Esophagus squamous epithelium (tissue), 5 donors: ENCODE measurements at places on chromosomes 1 and 21. TPM values are rescaled to one million over a fixed set of nuclear protein-coding genes. Genes with fewer than 3 reads are reported as not detected.

The ACKR1 gene
- total RNA-seq = 53.7 TPM

The PLPPR4 gene
- 0.82 TPM for total RNA-seq

The PDE4B gene
- total RNA-seq = 3.0 TPM

The CYYR1 gene
- 3.8 TPM for total RNA-seq

The RIPPLY3 gene
- 0.40 TPM for total RNA-seq

GRCh38 chr1:31476891-31477846 lies 64.2 kb downstream of the SERINC2 start:
- no peak overlapping the region for H3K27ac ChIP-seq
- no peaks in the 10 kb centered on the region for H3K27me3 ChIP-seq
- H3K4me3 ChIP-seq = no peak overlapping the region
- no peaks in the 10 kb centered on the region for H3K36me3 ChIP-seq

DNA sequence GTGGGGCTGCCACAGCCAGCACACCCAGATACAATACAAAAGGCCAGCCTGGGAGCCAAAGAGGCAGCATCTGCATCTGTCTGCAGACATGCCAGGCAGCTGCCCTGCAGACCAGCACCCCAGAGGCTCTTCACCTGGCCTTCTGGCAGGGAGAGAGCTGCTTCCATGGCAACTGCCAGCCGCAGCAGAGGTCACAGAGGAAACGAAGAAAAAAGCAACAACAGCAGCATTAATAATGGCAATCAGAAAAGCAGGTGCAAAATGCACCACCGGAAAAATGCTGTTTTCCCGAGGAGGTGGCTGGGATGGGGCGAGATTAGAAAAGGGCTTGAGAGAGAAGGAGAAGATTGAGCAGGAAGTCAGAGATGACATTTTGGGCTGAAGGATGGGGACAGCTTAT lies 309.5 kb downstream of the PCP4 start:
- H3K27me3 ChIP-seq = no peaks in the 10 kb centered on the region
- no peaks in the 10 kb centered on the region for H3K36me3 ChIP-seq
- no peaks in the 10 kb centered on the region for H3K4me1 ChIP-seq
- no peak for DNase-seq
- H3K4me3 ChIP-seq = no peak overlapping the region
- H3K27ac ChIP-seq = no peak overlapping the region

DNA sequence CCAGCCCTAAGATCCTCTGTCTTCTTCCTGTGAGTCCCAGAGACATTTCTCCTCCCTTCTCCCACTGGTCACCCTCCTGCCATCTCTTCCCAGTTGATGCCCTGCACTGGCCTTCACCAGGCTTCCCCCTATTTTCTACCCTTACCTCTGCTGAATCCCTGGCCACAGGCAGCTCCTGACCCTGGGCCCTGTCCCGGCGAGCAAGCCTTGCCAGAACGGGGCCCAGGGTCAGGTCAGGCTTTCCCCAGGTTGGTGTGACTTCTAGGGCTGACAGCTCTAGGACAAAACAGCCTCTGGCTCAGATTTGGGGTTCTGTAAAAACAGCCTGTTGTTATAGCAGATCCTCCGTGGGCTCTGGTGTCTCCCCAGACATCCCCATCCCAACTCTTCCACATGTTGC lies 52.7 kb upstream of the A3GALT2 start:
- H3K36me3 ChIP-seq = no peaks in the 10 kb centered on the region
- H3K4me3 ChIP-seq = no peak overlapping the region
- peak overlapping the region; percentile 57 for H3K27ac ChIP-seq
- DNase-seq = no peak
- H3K27me3 ChIP-seq = no peaks in the 10 kb centered on the region

GRCh38 chr1:76697361-76697760 lies 169.9 kb upstream of the ST6GALNAC5 start:
- H3K27ac ChIP-seq = no peak overlapping the region
- no peak for DNase-seq
- no peaks in the 10 kb centered on the region for H3K36me3 ChIP-seq
- H3K4me1 ChIP-seq = no peaks in the 10 kb centered on the region
- no peaks in the 10 kb centered on the region for H3K27me3 ChIP-seq

GRCh38 chr1:78387871-78388270 lies 102.9 kb upstream of the PTGFR start:
- H3K4me3 ChIP-seq = no peak overlapping the region
- no peak overlapping the region for H3K27ac ChIP-seq
- H3K4me1 ChIP-seq = no peaks in the 10 kb centered on the region

DNA sequence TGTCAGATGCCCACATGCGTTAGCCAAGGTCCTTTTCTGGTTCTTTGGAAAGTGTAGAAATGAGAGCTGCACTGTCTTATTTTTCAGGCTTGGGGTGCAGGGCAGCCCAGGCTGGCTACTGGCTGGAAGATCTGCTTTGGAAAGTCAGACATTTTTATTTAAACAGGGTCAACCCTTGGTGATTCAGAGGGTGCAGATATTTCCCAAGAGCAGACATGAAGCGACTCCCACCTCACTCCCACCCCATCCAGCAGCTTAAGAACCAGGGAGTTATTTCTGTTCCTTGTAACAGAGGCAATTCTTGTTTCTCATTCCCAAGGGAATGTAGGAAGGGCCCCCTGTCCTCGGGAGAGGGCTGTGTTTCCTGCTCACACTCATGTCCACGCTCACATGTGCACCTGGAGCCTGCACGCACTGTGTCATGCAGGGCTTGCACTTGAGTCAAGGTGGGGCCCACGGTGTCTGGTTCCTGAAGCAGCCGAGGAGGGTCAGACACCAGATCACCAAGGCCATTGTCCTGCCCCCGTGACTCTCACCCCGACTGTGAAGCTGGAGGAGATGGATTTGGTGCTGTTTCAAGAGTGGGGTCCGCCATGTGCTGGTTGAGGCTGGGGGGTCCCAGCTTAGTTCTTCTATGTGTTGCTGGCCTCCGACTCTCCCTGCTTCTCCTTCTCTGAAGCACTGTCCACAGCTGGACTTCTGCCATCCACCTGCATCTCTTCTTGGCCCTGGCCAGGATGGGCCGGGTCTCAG lies 992 bp downstream of the S100A7A start:
- DNase-seq = no peak
- no peaks in the 10 kb centered on the region for H3K36me3 ChIP-seq
- no peaks in the 10 kb centered on the region for H3K27me3 ChIP-seq
- H3K27ac ChIP-seq = no peak overlapping the region

DNA sequence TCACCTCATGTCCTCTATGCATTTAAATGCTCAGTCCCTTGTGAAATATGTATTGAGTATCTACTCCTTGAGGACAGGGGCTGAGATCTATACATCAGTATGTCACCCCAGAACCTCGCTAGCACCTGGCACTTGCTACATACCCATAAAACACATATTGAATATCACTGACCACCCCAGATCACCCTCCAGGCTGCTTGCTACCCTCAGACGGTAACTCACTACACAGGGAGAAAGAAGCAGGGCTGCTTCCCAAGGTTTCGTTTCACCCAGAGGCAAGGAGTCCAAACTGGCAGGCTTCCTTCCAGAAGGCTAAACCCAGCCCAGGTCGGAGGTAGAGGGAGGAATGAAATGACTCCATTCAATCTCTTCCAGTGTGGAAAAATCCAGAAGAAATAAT lies 8.5 kb downstream of the INKA2 start:
- H3K27ac ChIP-seq = no peak overlapping the region
- H3K4me3 ChIP-seq = no peak overlapping the region
- H3K36me3 ChIP-seq = peaks cover 17% of the 10 kb centered on the region
- H3K27me3 ChIP-seq = no peaks in the 10 kb centered on the region

- no peaks in the 10 kb centered on the region for H3K27me3 ChIP-seq
- H3K27ac ChIP-seq = no peak overlapping the region
- no peaks in the 10 kb centered on the region for H3K4me1 ChIP-seq
- DNase-seq = no peak
- no peaks in the 10 kb centered on the region for H3K36me3 ChIP-seq
- H3K4me3 ChIP-seq = no peak overlapping the region
These were observed 14.4 kb downstream of the SLC5A9 start for GRCh38 chr1:48236716-48237470.

DNA sequence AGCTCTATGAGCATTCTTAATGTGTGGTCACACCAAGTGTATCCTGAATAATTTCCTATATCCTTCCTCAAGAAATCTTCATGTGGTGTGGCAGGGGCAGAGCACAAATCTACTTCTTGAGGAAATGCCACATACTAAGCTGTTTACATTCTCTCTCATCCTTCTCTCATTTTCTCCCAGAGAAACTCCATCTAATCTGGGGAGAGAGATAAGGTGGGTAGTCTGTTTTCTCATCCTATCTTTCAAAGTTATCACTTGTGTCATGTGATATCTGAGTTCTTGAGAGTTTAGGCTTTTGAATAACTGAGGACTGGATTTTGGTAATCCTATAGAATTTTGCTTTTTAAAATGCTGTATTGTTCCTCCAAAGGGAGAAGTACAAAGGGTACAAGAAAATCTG lies 141.9 kb upstream of the LRRC7 start:
- no peaks in the 10 kb centered on the region for H3K27me3 ChIP-seq
- no peak overlapping the region for H3K4me3 ChIP-seq
- no peak overlapping the region for H3K27ac ChIP-seq
- no peaks in the 10 kb centered on the region for H3K36me3 ChIP-seq
- DNase-seq = no peak

DNA sequence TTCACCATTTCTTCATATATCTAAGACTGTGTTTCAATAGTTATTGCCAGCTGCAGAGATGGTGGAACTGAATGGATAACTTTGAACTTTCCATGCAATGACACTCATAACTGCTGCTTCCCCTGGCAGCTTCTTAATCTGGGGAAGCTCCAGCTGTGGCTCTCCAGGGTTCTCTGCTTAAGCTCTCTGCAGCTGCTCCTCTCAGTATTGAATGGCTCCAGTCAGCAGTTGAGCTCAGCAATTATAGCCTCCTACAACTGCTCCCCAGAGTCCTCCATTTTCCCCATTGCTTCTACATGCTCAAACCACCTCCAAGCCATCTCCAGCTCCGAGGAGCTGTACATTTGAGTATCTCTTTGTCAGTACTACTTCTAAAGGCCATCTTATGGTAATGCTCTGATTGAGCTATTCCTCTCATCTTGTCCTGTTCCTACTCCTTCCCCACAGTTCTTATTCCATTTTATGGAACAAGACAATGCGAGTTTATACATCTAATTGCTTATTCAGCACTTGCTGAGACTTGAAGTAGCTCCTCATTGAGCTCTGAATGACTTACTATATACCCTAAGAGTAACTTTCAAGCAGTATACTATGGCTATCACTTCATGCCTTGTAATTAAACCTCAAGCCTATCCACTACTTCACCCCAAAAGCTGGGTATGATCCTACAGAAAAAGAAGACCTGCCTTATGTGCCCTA lies 362.4 kb downstream of the NEGR1 start:
- no peak overlapping the region for H3K4me3 ChIP-seq
- no peaks in the 10 kb centered on the region for H3K4me1 ChIP-seq
- no peaks in the 10 kb centered on the region for H3K36me3 ChIP-seq
- no peak for DNase-seq

- H3K27me3 ChIP-seq = no peaks in the 10 kb centered on the region
- no peak overlapping the region for H3K27ac ChIP-seq
These were observed 8.6 kb downstream of the KCNC4 start for GRCh38 chr1:110218739-110219138.

DNA sequence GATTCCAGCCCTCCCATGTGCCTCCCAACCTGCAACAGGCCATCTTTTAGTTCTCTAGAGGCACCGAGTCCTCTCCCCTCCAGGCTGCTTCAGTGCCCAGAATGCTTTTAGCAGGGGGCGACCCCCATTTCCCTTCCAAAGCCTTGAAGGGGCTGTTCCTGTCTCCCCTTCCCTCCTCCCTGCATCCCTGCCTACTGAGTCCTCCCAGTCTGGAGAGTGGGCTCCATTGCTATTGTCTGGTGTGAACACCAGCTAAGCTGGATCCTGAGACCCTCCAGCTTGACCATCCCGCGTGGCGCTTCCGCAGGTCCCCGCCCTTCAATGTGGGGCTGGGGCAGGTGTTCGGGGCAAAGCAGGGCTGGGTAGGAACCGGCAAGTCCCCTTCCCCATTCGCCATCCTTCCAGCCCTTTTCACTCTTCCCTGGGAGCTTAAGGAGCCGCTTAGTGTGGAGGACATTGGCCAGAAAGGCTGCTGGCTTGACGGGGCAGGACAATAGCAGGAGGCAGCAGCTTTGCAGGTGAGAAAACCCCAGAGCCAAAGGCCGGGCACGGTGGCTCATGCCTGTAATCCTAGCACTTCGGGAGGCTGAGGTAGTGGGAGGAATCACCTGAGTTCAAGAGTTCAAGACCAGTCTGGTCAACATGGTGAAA lies 32.2 kb downstream of the PADI6 start:
- peaks cover 10% of the 10 kb centered on the region for H3K36me3 ChIP-seq
- no peaks in the 10 kb centered on the region for H3K27me3 ChIP-seq
- H3K4me3 ChIP-seq = no peak overlapping the region
- DNase-seq = no peak
- no peak overlapping the region for H3K27ac ChIP-seq

GRCh38 chr1:6278263-6278662 lies 17.4 kb upstream of the GPR153 start:
- no peaks in the 10 kb centered on the region for H3K27me3 ChIP-seq
- no peak for DNase-seq
- no peak overlapping the region for H3K4me3 ChIP-seq
- no peaks in the 10 kb centered on the region for H3K4me1 ChIP-seq
- no peak overlapping the region for H3K27ac ChIP-seq

- peak overlapping the region; percentile 75 for H3K27ac ChIP-seq
- no peak for DNase-seq
- peaks cover 57% of the 10 kb centered on the region for H3K36me3 ChIP-seq
- H3K4me3 ChIP-seq = peak overlapping the region; percentile 8
- H3K4me1 ChIP-seq = peaks cover 95% of the 10 kb centered on the region
- no peaks in the 10 kb centered on the region for H3K27me3 ChIP-seq
These were observed 14.0 kb downstream of the H6PD start for GRCh38 chr1:9248341-9249262.

DNA sequence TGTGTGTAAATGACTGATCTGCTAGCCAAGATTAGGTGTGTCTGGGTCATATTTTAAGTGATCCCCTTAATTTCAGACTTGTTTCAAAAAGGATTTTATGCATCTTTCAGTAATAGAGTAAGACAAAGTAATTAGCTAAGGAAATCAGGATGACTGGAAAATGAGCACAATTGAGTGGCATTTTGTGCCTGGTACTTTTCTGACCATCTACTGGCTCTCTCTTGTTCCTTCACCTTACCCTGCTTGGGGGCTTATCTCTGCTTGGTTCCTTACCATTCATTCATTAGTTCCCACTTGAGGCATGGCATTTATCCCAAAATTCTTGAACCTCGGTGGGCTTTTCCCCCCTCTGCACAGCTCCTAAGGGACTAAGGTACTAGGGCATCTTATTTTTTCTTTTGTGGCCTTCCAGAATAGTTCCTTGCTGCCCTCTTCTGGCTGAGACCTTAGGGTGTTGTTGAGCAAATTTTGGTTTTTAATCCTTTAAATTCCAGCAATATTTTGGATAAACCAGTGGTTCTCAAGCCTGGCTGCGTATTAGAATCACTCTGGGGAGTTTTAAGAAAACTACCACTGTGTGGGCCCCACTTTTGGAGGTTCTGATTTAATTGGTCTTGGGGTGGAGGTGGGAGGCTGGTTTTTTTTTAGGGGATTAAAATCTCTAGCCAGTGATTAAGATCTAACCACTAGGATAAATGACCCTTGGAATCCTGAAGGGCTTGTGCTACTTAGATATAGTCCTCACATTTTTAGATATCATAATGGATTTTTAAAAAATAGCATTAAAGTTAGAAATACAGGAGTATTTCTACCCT lies 50.8 kb downstream of the HS2ST1 start:
- DNase-seq = no peak
- H3K27ac ChIP-seq = no peak overlapping the region
- H3K4me3 ChIP-seq = no peak overlapping the region
- no peaks in the 10 kb centered on the region for H3K27me3 ChIP-seq

- H3K4me1 ChIP-seq = peaks cover 7% of the 10 kb centered on the region
- no peak for DNase-seq
- no peaks in the 10 kb centered on the region for H3K36me3 ChIP-seq
- H3K27me3 ChIP-seq = no peaks in the 10 kb centered on the region
These were observed 5.3 kb upstream of the GADD45A start for GRCh38 chr1:67679691-67680090.
